ENCODE measurements at places on chromosomes 6 and 20.

GRCh38 chr6:80321011-80321410 lies 214.5 kb downstream of the BCKDHB start:
- no peak for DNase-seq

DNA sequence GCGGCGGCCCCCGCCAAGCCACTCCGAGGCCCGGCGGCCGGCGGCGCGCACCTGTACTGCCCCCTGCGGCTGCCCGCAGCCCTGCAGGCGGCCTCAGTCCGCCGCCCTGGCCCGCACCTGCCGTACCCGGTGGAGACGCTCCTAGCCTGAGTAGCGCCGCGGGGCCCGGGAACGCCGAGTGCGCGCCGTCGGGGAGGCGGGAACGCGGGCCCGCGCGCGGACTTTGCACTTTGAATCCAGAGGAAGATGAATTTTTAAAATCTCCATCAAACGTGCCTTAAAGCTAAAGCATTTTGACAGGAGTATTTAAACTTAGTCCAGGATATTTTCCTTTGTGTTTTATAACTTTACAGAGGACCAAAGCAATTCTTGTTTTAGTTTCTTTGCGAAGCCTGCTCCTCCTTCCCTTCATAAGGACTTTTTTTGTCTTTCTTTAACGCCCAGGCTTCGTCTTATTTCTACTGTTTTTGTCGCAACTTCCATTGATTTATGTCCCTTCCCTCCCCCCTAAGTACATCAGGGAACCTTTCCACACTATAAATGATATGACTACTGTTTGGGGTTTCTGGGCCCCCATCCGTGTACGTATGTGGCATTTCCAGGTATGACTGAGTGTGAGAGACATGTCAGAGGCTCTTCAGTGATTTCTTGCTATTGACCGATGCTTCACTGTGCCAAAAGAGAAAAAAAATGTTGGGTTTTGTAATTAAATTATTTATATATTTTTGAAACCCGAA lies 2.0 kb downstream of the FOXQ1 start:
- no peak for DNase-seq

DNA sequence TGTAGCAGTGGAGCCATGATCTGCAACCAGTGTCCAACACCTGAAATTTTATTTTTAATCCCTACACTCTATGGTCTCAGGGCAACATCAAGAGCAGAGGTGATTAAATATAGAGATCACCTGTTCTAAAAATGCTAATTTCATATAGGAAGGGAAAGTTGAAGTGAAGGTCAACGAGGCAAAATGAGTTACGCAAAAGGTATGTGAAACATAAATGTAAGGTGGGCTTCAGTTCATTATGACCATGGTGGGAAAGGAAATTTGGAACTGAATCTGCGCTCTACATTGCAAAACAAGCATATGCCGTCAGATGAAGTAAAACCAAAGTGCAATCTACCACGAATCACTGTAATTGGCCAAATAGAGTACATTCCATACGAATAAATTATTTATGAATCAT lies 35.2 kb upstream of the STMND1 start:
- DNase-seq: no peak

- no peak for DNase-seq
Observed at GRCh38 chr6:112640891-112641290, 293.8 kb downstream of the RFPL4B start.

Measured in GOT3 (cell line).